ENCODE measurements at places on chromosomes 2 and 18. TPM values are rescaled to one million over a fixed set of nuclear protein-coding genes. Genes with fewer than 3 reads are reported as not detected.
A peak's percentile ranks its signal among the peaks of the same experiment; 100 is the strongest.

DNA sequence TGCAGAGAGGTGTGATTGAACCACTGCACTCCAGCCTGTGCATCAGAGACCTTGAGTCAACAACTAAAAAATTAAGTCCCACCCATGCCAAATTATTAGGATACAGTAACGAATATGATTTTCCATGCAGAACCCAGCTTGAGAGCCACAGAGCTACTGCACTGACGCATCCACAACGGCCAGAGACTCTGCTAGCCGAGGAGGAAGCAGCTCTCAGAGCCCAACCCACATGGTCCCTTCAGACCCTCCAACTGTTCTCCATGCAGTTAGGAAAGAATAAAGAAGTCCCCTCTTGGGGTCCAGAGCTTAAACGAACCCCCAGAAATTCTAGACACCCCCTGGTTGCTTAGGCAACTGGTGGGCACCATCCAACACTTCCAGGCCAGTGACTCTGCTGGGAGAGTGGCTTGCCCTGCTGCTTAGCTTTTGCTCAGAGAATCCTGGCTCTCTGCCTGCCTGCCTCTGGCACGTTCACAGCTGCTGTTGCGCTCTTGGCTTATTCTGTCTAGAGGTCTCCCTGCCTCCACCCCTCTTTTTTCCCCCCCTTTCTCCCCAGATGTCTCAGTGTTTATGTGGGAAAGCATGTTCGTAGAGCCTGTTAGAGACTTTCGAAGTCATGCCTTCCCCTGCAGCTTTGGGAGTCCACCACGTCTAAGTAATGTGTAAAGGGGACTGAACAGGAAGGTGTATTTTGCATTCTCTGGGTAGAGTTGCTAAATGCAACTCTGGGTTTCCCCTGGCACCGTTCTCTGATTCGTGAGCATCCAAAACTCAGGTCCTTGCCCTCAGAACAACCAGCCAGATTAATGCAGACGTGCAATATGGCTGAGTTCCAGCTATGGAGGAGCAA, 26.0 kb upstream of the SP3 start:
- no peak for DNase-seq
- H3K4me3 ChIP-seq: no peak overlapping the region
- no peaks in the 10 kb centered on the region for H3K27me3 ChIP-seq
- no peaks in the 10 kb centered on the region for H3K36me3 ChIP-seq

SEMA4F gene
- total RNA-seq: 6.3 TPM

DNA sequence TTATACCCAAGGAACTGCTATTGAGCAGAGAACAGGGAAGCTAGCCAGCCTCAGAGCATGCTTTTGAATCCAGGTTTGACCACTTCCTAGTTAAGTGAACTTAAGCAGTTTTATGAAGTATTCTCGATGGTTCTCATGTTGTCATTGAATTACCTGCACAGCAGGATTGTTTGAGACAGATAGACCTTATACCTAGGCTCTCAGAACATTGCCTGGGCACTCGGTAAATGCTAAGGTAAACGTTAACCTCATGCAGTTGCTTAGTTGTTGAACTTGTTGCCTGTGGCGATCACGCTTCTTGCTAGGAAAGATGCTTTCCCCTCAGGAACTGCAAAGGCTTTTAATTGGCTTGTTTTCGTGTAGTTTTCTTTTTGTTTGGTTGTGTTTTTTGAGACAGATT, 34.0 kb upstream of the CHMP1B start:
- no peaks in the 10 kb centered on the region for H3K27me3 ChIP-seq
- no peaks in the 10 kb centered on the region for H3K36me3 ChIP-seq
- H3K4me1 ChIP-seq: peaks cover 20% of the 10 kb centered on the region
- DNase-seq: no peak
- no peak overlapping the region for H3K4me3 ChIP-seq

DNA sequence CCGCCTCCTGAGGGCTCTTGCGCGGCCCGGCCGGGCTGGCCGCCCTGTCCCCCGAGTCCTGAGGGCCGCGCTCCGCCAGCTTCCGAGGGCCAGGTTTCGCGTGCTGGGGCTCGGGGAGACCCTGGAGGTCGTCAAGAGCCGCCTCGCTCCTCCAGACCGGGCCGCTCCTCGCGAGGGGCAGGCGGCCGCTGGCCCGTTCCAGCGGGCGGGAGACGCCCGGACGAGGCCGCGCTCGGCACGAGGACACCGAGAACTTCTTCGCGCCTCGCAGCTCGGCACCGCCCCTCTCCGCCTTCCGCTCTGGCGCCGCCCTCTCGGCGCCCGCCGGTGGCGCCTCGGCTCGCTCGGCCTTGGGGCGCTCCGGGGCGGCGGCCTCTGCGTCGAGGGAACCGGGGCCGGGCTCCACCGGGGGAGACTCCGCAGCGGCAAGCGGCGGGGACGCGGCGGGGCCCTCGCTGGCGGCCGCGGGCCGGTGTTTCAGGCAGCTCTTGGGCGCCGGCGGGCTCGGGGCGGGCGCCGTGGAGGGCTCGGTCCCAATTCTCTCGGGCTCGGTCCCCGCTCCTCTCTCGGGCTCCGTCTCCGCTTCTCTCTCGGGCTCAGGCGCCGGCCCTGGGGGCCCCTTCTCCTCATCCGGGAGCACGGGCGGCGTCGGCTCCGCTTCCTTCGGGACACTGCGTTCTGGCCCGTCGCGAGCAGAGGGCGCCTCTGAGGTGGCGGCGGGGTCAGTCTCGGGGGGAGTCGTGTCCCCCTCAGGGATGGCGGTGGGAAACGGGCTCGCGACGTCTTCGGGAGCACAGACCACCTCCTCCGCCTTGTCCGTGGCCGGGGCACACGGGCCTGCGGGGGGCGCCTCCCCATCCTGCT, 91.6 kb upstream of the MGAT4A start:
- peak; percentile 72 for DNase-seq
- H3K4me1 ChIP-seq: peaks cover 5% of the 10 kb centered on the region
- no peak overlapping the region for H3K27ac ChIP-seq

EPG5 gene
- 20.7 TPM for total RNA-seq

LIPG gene
- 6.8 TPM for total RNA-seq

DNA sequence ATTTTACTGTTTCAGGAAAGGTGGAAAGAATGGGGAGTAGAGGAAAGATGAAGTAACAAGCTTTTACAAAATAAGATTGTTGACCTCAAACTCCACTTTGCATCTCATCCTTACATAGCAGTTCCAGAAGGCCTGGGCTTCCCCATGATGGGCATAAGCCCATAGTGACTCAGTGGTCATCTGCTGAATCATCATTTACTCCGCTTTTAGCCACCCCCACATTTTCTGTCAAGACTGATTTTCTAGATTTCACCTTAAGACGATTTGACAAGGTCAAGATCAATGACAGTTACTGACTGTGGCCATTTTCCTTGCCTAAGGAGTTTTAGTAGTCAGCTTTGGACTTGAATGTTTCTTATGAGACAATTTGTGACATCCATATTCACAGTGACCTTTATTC, 49.4 kb downstream of the PLEKHM3 start:
- DNase-seq: no peak
- no peaks in the 10 kb centered on the region for H3K27me3 ChIP-seq
- H3K36me3 ChIP-seq: no peaks in the 10 kb centered on the region
- H3K4me1 ChIP-seq: peaks cover 25% of the 10 kb centered on the region
- H3K4me3 ChIP-seq: no peak overlapping the region

All from WTC11 (cell line).